Activated T-cell treated with anti-CD3 and anti-CD28 coated beads for 48 hours (primary cell): ENCODE measurements at places on chromosomes 2 and 18.

DNA sequence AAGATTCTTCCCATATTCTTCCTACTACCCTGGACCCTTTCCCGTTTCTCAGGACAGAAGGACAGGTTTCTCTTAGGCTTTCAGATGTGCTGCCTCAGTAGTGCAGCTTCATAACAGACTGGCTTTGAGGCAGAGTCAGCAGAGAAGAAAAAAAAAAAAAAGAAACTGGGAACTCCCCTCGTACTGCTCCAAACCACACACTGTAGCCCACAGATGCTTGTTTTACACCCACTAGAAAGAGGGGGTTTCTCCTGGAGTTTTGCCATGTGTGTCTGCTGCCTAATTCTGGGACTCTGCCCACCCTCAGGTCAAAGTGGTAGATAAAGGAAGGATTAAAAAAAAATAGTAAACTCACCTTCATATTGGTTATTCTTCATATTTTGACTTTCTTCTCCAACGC, 95.9 kb downstream of the NCOA1 start:
- DNase-seq: no peak

GRCh38 chr2:275466-275865, 10.7 kb downstream of the ACP1 start:
- no peak for DNase-seq

- DNase-seq: no peak
These were observed 1.1 kb downstream of the DCC start for GRCh38 chr18:52341103-52341432.

- no peak for DNase-seq
These were observed 402.4 kb upstream of the CYRIA start for GRCh38 chr2:17068021-17068420.

DNA sequence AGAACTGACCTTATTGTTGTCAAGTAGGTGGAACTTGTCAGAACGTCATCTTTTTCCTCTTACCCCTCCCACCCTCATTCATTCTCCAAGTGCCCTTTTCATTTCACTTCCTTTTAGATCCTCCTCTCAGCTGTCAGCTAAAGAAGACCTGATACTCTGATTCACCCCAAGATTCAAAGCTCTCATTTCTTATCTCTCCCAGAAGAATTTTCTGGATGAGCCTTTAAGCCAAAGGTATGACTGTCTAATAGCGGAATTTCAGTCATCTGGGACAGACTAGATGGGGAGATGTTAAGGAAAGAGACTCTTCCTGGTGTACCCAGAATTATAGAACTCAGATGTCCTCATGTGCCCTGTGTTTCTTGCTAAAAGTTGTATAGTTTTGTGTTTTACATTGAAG, 53.9 kb downstream of the TCF7L1 start:
- no peak for DNase-seq

DNA sequence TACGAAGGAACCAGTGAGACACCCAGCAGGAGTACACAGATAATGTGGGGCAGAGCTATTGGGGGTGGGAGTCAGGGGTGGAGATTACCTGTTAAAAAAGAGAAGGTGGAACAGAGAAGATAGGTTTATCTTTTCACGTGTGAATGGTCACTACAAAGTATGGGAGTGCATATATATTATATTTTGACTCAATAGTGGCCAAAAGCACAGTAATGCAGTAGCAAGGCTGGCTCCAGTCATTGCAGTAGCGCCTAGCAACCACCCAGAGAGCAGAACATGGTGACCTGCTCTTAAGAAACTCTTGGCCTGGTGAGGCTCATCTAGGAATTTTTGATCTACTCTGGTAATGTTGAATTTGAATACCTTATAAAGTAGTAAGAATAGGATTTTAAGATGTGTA, 1.0 kb downstream of the IMPACT start:
- DNase-seq: no peak

- no peak for DNase-seq
These were observed 54.1 kb downstream of the LPIN2 start for GRCh38 chr18:2958819-2959298.

DNA sequence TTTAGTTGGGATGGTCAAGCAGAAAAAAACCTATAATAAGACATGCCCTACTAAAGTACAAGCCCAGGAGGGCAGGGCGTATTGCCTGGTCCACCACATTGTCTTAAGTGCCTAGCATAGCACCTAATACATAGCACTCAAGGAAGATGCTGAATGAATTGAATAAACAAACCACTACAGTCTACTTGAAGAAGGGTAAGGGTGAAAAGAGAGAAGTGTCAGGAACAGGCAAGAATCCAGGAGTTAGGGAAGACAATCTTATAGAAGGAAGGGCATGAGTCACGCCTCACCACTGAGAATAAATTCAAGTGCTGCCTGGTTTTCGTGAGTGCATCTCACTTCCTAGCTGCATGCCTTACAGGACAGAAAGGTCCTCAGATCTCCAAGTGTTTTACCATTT, 13.9 kb downstream of the SLC19A3 start:
- DNase-seq: no peak

DNA sequence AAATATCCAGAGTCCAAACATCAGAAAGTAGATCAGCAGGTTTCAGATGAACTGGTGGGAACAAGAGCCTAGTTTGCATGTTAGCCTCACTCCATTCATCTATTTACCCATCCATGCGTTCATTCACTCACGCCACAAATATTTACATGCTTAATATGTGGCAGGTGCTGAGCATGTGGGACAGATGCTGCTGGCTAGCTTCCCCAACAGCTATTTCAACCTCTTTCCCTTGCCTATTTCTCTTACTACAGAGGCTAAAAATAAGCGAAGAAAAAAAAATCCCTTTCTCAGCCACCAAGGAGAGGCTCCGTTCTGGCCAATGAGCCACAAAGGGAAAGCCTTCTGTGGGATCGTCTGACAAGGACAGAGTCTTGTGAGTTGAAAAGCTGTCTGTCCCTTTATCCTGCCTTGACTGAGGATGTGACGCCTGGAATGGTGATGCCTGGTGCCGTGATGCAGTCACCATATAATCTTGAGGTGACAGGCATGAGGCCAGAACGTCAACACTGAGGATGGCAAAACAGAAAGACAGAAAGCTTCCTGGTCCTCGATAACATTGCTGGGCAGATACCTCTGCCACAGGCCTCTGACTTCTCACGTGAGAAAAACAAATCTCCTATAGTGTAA, 78.2 kb downstream of the KCTD1 start:
- no peak for DNase-seq

DNA sequence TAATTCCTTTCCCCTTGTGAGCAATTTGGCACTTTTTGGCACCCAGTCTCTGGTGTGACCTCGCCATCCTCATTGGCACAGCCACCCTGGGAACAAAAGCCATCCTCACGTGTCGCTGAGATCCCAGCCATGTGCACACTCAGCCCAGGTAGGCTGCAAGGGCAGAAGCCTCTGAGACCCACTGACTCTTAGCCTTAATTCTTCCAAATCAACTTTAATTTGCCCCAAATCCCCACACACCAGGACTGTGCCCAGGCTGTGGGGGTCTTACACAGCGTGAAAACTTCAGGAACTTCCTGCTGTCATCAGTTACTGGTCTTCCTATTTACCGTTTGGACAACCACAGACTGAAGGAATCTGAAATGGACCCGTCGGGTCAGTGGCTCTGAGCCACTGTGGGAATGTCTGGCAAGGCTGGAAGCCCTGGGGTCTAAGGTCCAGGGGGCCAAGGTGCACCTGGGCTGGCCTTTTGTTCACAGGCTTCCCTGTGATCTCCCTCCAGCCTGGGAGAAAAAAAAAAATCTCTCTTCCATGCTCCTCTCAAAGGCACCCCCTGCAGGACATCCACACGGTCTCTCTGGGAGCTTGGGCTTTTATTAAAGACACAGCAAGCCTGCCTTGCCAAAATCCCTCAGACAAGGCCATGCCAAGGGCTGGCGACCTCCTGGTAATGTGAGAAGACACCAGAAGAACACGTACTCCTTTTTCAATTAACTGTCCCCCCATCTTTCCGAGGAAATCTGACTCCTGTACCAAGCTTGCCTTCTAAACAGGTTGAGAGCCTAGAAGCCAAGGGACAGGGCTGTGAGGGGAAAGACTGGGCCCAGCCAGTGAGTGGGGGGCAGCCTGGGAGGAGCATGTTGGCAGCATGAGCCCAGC, 42.1 kb upstream of the LAPTM4A start:
- DNase-seq: no peak

DNA sequence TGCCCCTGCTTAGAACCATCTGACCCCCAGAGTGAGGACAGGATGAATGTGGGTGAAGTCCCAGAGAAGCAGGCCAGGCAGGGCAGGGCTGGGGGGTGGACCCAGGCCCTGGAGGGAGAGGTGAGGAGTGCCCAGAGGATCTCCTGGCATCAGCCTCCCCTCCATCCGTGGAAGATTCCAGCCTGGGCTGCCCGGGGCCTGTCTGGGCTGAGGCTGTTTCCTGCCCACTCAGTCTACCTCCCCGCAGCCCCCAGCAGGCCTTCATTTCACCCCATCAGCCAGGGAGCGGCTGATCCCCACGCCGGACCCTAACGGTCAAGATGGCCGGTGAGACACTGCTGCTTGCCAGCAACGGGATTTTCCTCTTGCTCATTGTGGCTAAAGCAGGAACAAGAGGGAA, 35.3 kb upstream of the OTOF start:
- DNase-seq: no peak

- no peak for DNase-seq
These were observed 4.4 kb downstream of the TEX44 start for GRCh38 chr2:231597014-231597611.

DNA sequence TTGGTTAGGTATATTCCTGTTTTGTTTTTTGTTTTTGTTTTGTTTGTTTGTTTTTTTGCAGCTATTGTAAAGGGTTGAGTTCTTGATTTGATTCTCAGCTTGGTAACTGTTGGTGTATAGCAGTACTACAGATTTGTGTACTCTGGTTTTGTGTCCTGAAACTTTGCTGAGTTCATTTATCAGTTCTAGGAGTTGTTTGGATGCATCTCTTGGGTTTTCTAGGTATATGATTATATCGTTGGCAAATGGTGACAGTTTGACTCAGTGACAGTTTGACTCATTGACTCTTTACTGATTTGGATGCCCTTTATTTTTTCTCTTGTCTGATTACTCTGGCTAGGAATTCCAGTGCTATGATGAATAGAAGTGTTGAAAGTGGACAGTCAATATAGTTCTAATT, 53.7 kb downstream of the APLF start:
- no peak for DNase-seq

GRCh38 chr2:149622343-149622742, 34.8 kb upstream of the MMADHC start:
- no peak for DNase-seq

DNA sequence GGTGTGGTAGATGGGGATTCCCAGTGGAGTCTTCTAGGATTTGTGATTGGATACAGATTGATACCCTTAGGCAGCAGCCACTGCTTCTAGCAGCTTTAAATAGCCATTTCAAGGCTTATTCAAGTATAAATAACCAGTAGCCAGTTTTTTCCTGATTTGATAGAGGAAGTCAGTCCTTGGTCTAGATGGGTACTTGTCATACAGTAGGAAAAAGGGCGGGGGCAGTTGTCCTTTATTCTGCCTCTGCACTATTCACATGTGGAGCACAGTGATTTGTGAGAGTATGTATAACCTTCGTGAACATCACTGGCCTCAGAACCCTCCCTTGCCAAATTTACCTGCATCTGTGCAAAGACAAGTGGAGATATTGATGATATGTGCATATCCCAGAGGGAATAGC, 6.8 kb downstream of the PPP1CB start:
- DNase-seq: no peak
